AG09319 (cell line): ENCODE measurements at places on chromosomes 5 and 9.

DNA sequence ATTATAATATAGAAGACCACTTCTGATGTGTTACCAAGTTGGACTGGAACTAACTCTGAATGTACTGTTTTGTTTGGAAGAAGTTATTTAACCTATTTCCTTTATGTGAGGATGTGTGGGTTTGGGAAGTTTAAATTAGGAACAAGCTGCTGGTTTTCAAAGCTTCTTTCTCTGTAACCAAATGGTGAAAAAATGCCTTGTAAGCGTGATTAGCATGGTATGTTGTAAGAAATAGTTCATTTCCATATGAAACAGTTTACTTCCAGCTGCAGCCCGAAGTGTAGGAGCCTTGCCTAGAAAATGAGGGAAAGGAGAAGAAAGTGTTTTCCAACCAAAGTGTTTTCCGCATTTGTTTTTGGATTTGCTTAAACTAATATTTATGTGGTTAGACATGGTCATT lies 36.0 kb downstream of the TTC1 start:
- no peak for DNase-seq

DNA sequence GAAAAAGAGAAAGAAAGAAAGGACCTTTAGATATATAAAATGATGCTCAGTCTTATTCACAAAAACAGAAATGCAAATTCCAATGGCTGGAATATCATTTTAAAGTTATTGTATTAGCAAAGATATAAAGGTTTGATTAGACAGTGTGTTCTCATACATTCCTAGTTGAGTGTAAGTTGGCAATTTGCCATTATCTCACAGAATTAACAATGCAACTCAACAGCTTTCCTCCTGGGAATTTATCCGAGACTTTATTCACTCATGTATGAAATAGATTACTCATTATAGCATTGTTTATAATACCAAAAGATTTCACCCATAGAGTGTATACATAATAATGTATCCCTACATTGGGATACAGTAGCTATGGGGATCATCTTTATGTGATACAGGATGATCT lies 27.1 kb upstream of the MLLT3 start:
- no peak for DNase-seq

GRCh38 chr5:112006721-112007120 lies 249.7 kb upstream of the NREP start:
- DNase-seq = no peak

GRCh38 chr5:139501381-139501780 lies 18.8 kb upstream of the STING1 start:
- no peak for DNase-seq

DNA sequence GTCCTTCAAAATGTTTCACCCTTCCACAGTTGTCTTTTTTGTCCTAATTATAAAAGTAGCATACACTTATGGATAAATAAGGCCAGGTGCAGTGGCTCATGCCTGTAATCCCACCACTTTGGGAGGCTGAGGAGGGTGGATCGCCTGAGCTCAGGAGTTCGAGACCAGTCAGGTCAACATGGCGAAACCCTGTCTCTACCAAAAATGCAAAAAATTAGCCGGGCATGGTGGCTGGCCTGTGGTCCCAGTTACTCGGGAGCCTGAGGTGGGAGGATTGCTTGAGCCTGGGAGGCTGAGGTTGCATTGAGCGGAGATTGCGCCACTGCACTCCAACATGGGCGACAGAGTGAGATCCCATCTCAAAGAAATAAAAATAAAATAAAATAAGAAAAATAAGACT lies 1.6 kb downstream of the C5orf52 start:
- no peak for DNase-seq
